ENCODE measurements at places on chromosomes 12 and 14.

GRCh38 chr12:103431387-103431786 is 64.4 kb downstream of the C12orf42 start:
- no peak for DNase-seq

DNA sequence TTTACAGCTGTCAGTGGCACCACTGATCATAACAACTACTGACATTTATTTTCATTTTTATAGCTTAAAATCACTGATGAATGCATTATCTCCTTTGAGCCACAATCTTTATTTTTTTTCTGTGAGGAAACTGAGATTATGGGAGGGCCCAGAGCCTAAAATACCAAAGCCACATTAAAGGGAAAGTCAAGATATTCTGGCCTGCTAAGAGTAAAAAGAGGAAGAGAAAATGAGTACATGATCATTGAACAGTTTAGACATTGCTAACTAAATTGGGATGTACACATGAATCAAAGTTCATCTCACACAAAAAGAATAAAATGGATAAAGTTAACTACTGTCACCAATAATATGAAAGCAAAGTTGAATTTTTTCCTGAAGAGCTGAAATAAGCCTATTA is 170.5 kb upstream of the GARIN2 start:
- no peak for DNase-seq

GRCh38 chr14:30445852-30446251 is 113.1 kb upstream of the G2E3 start:
- no peak for DNase-seq

DNA sequence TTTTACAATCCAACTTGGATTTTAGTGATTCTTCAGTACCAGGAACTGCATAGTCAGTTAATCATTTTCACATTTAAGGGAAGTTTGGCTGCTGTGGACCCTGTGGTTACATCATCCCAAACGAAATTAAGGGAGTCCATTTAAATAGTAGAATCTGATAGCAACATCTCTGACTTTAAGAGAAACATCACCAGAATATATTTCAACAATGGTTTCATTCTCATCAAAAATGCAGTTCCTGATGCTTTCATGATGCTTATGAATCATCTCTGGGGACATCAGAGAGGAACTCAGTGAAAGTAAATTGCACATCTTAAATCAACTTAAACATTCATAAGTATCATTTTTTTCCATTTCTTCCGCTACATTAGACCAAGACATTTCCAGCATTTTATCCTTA is 1170.7 kb downstream of the FSCB start:
- no peak for DNase-seq

DNA sequence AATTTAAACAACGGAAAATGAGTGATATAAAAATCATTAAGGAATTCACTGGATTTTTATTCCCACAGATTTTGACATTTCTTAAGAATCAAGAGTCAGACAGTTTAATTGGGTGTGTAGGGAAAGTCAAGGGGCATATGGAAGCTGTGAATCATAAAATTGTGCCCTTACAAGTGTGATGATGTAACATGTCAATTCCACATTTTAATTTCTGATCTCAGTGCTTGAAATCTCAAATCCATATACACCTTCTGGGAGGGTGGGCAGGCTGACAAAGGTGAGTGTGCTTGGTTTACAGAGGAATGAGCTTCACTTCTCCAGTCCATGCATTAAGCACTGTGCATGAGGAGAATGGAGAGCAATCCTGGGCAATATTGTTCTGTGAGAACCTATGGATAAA is 1.0 kb upstream of the KRT6A start:
- no peak for DNase-seq

- no peak for DNase-seq
Measured at GRCh38 chr14:102187568-102188001, 47.9 kb downstream of the WDR20 start.

GRCh38 chr12:19306366-19306765 is 132.9 kb upstream of the AEBP2 start:
- no peak for DNase-seq

GRCh38 chr14:26839481-26839880 is 241.6 kb upstream of the NOVA1 start:
- no peak for DNase-seq

DNA sequence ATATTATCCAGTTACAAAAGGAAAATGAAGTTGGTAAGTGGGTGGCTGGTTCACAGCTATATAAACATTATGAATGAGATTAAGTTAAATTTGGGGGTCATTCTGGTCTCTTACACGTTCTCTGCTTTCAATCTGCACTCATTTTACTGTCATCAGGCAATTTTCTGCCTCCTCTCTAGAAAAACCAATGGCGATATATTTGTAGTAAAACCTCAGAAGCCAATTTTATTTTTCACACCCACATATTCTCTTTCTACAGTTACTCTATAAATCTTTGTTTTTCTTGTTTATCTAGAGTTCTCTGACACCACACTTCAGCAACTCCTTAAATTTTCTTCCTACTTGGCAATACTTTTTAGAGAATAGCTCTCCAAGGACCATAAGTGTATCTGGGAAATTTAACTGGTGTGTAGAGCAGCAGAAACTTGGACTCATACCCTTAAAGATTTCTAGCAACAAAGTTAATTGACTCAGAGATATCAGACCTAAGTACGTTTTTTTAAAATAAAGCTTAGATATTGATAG is 926.9 kb downstream of the TMTC2 start:
- DNase-seq, result no peak

- no peak for DNase-seq
Measured at GRCh38 chr12:28568118-28568517, 377.9 kb downstream of the CCDC91 start.

- DNase-seq, result no peak
Measured at GRCh38 chr12:30643366-30643765, 52.3 kb downstream of the IPO8 start.

GRCh38 chr12:123046431-123046830 is 66.0 kb downstream of the ARL6IP4 start:
- DNase-seq, result no peak

DNA sequence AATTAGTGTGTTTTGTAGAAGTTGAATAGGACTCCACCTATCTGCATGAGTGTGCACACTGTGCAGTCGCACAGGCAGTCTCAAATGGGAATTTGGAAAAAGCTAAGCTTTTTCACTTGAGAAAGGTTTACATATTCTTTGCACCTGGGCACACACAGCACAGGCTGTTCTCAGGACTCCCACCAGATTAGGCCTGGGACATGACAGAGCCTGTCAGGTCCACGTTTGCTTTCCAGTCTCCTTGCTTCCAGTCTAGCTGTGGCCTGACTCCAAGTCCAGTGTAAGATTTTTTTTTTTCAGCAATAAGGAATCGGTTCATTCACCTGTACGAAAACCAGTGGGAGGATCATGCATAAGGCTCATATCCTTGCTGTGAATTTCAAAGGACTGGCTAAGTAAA is 181.3 kb downstream of the ZFP36L1 start:
- no peak for DNase-seq

GRCh38 chr14:77133720-77134338 is 7.8 kb downstream of the ZDHHC22 start:
- DNase-seq, result no peak

DNA sequence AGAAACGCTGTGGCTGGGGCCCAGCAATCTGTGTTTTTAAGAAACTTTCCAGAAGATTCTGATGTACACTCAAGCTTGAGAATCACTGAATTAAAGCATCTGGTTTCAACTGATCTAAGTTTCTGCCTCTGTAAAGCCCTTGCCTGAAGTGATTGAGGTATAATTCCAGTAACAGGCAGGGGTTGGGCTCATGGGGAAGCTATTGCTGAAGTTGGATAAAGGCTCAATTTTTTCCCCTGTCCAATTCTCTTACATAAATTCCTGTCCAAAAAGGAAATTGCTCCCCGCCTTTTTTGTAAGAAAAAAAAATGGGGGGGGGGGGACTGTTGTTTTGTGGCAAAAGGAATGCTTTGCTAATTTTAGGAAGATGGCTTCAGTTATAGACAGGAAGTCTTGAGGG is 337.4 kb downstream of the NUAK1 start:
- no peak for DNase-seq

GRCh38 chr12:119134284-119135072 is 44.3 kb upstream of the HSPB8 start:
- no peak for DNase-seq
